ENCODE measurements at places on chromosomes 11 and 22.

- DNase-seq = no peak
Measured at GRCh38 chr11:27701355-27702105, 1.3 kb upstream of the BDNF start.

DNA sequence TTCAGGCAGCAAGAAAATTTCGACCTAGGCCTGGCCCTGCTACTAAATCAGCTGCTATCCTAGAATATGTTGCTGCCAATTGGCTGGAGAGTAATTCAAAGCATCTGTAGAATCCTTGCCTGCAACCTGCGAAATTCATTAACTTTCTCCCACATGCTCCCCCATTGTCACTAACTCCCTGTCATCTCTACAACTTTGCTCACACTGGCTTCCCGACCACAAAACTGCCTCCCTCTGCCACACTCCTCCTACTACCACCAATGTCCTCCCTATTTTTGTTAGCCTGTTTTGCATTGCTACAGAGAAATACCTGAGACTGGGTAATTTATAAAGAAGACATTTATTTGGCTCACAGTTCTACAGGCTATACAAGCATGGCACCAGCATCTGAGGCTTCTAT, 570.6 kb downstream of the INSC start:
- no peak for DNase-seq

GRCh38 chr22:17946662-17947367, 77.5 kb downstream of the MICAL3 start:
- DNase-seq = no peak

DNA sequence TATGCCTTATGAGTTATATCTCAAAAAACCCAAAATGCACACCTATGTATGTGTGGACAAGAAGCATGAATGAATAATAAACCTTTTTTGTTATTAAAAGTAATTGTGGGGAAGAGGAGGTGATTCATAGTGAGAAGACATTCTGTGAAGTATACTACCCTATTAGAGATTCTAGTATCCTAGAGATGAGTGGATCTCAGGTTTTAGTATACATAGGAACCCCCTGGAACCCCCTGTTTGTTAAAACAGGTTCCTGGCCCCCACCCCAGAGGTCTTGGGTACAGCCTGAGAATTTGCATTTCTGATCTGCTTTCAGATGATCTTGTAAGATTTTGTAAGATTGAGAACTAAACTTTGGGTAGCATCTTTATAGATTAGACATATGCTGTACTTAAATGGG, 17.5 kb downstream of the NUCB2 start:
- DNase-seq = no peak

- DNase-seq = no peak
Measured at GRCh38 chr11:125201525-125202141, 37.1 kb downstream of the PKNOX2 start.

- DNase-seq = no peak
Measured at GRCh38 chr11:122809866-122810265, 28.4 kb upstream of the CRTAM start.

GRCh38 chr11:128451652-128452470, 135.5 kb downstream of the ETS1 start:
- no peak for DNase-seq

GRCh38 chr22:22460635-22461034, 47.9 kb downstream of the ZNF280B start:
- DNase-seq = no peak

DNA sequence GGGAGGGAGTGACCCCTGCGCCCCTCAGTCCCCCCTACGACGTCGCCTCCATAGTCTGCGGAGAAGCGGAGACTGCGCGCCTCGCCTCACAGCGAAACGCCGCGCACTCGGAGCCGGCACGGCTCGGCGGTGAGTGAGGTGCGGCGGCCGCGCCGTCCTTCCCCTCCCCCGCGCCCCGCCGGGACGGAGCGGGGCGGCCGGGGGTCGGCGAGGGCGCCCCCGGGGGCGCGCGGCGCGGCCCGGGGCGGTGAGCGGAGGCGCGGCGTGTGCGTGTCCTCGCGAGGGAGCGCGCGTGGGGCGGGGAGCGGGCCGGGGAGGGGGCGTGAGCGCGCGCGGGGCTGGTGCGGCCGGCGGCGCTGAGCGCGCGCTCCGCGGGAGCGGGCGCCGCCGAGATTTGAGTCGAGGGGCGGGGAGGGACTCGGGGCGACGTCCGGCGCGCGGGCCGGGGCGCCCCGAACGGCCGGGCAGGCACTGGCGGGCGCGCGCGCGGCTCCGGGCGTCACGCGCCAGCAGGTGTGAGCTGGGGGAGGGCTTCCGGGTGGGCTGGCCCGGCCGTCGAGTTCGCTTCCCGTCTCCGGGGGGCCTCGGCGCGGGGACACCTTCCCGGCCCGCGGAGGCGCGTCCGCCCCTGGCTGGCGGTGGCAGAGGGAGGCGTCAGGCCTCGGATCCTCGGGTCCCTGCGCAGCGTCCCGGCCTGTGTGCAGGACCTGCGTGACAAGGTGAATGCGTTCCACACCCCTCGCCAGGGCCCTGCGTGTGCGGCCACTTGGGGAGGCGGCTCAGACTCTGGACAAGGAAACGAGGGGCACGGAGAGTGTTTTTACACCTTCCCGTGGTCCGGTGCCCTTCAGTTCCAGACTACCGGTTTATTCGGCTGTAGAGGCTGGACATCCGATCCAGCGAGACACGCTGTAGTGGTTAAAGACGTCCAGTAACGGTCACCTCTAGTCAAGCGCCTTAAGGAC, 50.4 kb downstream of the FAM83F start:
- DNase-seq = peak; percentile 88

DNA sequence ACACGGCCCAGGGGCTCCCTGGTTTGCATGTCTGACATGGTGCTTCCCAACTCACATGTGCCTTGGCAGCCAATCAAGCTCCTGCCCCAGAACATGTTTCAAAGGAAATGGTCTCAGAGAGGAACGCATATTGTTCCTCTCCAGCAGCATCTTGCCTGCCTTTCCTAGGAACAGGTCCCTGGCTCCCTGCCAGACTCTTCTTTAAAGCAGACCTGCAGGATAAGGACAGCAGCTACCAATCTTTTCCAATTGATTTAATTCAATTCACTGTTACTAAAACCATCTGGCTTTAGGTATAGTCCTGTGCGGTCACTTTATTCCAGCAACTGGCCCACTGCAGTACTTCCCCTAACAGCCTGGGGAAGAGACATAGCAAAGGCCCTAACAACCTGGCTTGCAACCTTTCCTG, 79.9 kb downstream of the AMBRA1 start:
- no peak for DNase-seq

GRCh38 chr22:36339171-36340065, 48.3 kb downstream of the MYH9 start:
- DNase-seq = no peak

GRCh38 chr22:35910926-35911325, 117.7 kb downstream of the RBFOX2 start:
- DNase-seq = no peak

- DNase-seq = no peak
Measured at GRCh38 chr11:66614073-66614472, 2.4 kb upstream of the RBM14 start.

- no peak for DNase-seq
Measured at GRCh38 chr22:27912101-27912500, 7.0 kb downstream of the PITPNB start.
